ENCODE measurements at places on chromosomes 6 and 20.

GRCh38 chr20:33176101-33176500 is 8.1 kb downstream of the BPIFA2 start:
- DNase-seq: no peak

DNA sequence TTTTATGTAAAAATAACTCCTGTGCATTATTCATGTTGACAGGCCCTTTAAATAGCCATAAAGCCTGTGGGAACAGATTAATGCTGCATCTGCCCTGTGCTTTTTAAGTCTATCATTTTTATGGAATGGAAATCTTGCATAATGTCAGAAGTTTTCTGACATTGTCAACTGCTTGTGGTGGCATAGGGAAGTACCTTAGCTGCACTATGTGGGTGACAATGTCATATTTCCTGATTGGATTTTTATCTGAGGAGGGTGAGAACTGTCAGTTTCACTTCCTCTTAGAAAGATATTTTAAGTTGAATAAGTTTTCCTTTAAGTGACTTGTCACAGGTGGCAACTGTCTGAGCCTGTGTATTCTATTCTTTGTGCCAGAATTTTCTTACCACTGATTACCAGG is 267.9 kb downstream of the PLCB1 start:
- DNase-seq: peak; percentile 10

- DNase-seq: peak; percentile 63
Observed at GRCh38 chr6:130018744-130019325, 454 bp downstream of the L3MBTL3 start.

- DNase-seq: no peak
Observed at GRCh38 chr6:46407246-46407645, 84.0 kb downstream of the RCAN2 start.

GRCh38 chr6:13643125-13643524 is 28.0 kb downstream of the NOL7 start:
- DNase-seq: no peak

DNA sequence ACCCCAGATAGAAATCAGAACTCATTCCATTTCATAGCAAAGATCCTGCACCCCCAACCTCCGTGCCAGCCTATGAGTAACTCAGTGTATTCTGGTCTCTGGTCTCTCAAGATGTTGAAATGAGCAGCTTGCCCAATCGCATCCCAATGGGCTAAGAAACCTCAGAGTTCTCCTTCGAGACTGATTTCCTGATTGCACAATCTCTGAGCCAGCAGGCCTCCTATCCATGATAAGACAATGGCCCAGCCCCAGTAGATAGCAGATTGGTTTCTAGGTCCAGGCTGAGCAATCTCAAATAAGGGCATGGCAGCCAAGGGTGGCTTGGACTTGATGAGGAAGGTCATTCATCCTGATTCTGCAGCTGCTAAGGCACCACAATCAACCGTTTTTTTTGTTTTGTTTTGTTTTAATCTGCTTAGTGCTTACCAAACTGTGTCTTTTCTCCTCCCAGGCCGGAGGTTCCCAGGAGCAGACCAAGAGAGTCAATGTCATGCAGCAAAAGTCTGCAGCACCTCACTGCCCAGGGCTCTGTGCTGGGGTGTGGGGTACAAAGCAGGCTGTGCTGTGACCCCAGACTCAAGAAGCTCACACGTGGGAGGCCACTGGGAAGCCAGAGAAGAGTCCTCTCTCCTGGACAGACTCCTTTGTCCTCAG is 125.1 kb upstream of the NXT1 start:
- DNase-seq: no peak

DNA sequence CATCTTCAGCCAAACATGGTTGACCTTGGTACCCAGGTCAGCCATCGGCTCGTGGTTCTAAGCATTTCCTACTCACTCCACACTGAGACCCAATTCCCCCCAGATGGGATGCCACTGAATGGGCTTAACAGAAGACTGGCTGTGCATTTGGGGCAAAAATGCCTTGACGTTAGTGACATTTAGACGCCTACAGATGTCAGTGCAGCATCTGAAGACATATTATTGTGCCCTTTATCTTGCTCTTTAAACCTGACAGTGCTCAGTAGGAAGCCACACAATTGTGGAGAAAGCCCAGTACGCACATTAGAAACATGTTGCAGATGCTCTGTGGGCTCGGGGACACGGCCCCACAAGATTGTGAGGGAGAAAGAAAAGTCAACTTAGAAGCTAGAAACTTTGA is 414.7 kb downstream of the PTPRT start:
- DNase-seq: no peak

GRCh38 chr6:604579-604978 is 52.3 kb downstream of the HUS1B start:
- no peak for DNase-seq

DNA sequence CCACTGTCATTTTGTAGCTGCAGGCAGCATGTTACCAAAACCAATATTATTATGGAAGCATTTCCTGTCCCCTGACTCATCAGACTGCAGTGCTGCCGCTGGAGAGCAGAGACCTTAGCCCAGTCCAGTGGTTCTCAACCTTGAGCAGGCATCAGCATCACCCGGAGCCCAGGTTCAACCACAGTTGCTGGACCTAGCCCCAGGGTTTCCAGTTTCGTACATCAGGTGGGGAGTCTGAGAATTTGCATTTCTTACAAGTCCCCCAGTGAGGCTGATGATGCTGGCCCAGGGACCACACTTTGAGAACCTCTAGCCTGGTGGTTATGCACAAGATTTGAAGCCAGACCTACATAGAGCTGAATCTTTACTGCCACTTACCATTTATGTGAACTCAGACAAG is 47.3 kb downstream of the LY86 start:
- no peak for DNase-seq

DNA sequence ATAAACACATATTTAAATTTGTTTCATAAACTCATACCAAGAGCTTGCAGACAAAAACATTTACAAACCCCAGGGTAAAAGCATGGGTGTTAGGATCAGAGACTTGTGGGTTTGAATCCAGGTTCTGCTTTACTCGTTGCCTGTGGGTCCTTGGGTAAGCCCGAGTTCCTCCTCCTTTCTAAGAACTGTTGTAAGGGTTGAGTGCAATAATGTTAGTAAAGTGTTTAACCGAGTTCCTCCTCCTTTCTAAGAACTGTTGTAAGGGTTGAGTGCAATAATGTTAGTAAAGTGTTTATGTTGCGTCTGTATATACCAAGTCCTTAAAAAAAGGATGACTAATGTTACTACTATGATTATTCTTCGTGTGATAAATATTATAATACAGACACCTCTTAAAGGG is 18.7 kb downstream of the CCDC170 start:
- no peak for DNase-seq

DNA sequence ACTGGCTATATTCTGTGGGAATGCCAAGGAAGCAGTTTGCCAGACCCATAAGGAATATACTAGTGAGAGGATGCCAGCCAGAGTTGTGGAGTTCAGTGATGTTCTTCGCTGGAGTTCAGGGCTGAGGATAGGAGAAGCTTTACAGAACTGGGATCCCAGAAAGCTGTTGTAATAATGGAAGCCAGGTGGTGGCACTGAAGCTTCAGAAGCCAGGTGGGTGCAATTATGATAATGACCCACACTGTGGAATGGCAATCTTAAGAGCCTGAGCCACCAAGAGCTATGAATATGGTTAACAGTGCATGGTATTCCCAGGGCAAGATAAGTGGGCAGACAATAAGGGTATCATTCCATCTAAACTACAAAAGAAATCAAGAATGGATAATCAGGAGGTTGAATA is 25.1 kb upstream of the ENPP1 start:
- no peak for DNase-seq

All from T-cell (primary cell).